ENCODE measurements at places on chromosomes 4 and X.
A peak's percentile ranks its signal among the peaks of the same experiment; 100 is the strongest.

GRCh38 chrX:116436358-116436816 lies at the start of gene SLC6A14:
TSS of gene SLC6A14 (plus strand) at chrX:116436606. CDS start at chrX:116436710, 104 bp downstream.
- peak; percentile 40 for DNase-seq

DNA sequence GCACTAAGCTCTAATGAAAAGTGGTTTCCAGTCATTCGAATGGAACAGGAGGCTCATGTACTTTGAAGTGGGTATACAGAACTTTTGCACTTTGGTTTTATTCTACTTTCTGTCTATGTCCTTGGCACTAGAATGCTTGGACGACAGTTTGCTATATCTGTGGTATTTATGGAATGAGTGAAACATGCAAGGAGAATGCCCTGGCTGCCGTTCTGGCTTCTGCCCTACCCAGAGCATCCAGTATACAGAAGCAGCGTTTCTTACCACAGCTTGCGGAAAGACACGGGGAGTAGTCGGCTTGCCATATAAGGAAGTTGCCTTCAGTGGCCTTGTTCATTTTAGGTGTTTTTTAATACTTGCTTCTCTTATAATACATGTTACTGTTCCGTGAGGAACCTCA lies 98.0 kb downstream of the TBL1X start:
- no peak for DNase-seq

DNA sequence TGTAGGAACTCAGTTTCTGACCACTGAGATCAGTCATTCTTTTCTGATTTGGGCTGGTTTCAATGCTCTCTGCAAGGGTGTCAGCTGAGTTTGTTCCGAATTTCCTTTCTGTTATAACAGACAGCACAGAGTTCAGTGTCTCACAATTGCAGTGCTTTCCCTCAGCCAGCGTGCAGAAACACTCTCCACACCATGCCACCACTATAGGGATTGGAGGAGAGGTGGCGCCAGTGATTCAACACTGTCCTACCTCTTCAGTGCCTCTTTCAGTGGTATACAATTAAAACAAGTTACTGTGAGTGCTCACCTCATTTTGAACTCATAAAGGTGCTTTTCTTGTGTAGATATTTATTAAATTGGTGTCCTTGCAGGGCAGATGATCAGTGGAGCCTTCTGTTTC lies 413.2 kb upstream of the CXorf51B start:
- peak; percentile 1 for DNase-seq

GRCh38 chr4:175238827-175239517 lies 320.8 kb downstream of the ADAM29 start:
- DNase-seq: no peak

DNA sequence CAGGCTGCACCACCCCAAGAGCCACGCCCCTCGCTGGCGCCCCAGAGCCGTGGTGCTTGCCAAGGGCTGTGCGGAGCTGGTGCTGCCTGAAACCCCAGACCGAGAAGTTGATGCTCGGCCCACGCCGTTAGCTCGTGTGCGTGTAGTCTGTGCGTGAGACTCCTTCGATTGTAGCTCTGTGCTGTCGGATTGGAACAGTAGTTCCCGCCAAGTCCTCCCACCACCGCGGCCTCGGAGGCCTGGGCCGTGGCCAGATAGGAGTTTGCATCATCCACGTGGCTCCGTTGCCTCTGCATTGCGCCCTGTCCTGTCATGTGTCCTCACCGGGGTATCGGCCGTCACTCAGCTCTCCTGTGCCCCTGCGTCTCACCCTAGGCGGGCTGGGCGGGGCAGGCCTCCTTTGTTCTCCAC lies 24.2 kb downstream of the TNIP2 start:
- DNase-seq: no peak

DNA sequence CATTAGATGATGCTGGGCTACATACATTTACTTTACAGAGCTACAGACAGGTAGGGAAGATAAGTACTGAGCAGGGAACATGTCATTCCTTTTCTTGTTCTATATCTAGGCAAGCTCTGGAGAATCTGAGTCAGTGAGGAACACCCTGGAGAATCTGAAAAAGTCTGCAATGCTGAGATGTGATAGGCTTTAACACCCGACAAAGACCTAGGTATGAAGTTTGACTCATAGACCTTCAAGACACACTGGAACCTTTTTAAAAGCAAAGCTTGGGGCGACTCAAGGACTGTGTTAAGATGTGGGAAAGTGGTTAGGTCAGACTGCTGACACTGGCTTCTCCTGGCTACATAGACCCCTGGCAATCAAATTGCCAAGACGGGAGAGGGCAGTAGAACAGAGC lies 42.8 kb downstream of the OSTC start:
- DNase-seq: no peak

DNA sequence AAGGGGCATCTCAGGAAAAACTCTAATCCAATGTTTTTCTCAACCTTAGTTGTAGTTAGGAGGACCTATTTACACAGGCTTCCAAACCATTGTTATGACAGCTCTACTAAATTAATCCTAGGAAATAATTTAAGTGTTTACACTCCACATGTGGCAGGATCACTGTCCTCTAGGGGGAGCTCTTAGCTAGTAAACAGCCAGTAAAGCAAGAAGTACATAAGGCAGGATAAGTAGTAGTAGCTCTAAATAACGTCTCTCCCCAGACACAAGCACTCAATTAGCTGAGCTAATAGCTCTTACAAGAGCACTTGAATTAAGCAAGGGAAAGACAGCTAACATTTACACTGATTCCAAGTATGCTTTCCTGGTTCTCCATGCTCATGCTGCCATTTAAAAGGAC lies 37.3 kb downstream of the NUDT11 start:
- DNase-seq: no peak

GRCh38 chrX:42073448-42073847 lies 150.1 kb upstream of the CASK start:
- no peak for DNase-seq

GRCh38 chr4:76429636-76430035 lies 5.4 kb upstream of the SHROOM3 start:
- no peak for DNase-seq

DNA sequence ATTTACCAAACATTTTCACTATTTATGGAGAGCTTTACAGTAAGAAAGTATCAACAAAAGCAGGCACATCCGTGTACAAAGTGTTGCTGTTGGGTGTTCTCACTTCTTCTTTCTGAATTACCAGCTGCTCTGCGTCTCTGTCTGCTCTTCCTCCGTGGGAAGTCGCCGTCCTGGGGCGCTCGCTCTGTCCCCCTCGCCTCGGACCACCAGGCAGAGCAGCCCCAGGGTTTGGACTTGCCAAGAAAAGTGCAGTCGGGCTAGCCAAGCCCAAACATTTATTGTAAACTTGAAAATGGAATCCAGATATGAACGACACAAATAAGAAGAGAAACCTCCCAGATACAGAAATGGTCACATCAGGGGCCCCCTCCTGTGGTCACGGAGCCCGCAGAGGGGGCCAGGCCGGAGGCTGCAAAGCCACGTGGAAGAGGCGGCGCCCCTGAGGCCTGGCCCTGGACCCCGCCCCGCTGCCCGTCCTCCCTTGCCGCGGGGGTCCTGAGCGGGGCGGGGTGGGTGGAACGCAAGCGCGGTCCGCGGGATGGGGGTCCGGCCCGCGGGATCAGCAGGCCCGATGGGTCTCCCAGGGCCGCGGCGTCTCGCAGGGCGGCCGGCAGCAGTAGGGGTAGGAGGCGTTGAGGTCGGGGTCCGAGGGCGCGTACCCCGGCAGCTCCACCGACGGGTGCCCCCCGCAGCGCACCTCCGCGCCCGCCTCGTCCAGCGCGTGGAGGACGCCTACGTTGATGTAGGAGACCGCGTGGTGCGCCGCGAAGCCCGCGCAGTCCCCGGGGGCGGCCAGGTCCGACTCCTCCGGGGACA lies 1.5 kb downstream of the TMEM271 start:
- DNase-seq: no peak

DNA sequence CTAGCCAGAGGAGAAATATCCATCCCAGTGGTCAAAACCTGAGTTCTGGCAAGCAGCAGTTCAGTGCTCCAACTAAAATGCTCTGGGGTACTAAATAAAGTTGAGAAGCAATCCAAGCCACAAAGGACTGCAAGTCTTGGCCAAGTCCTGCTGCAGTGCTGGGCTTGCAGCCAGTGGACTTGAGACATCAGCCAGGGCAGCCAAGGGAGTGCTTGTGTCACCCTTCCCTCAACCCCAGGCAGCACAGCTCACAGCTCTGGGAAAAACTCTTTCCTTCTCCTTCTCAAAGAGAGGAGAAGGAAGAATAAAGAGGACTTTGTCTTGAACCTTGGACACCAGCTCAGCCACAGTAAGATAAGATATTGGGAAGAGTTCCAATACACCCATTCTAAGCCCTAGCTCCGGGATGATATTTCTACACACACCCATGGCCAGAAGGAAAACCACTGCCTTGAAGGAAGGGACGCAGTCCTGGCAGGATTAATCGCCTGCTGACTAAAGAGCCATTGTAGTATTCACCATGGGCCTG lies 99.8 kb downstream of the PTCHD1 start:
- peak; percentile 76 for DNase-seq

DNA sequence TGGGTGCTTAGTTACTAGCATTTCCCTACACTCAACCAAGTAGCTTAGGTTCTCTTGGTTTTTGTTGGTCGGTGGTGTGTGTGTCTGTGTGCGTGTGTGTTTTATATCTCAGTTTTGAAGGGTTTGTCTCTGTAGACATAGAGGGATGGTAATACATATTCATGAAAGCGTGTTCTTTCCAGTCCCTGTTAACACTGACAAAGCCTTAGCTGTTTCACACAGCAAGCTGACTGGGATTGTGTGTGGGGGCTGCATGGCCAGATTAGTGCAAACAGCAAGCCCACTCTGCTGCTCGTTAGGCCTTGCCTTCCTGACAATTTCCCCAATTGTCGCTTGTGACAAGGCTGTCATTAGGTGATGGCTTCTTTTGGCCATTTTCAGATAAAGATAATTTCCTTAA lies 43.9 kb downstream of the ALPK1 start:
- DNase-seq: no peak

DNA sequence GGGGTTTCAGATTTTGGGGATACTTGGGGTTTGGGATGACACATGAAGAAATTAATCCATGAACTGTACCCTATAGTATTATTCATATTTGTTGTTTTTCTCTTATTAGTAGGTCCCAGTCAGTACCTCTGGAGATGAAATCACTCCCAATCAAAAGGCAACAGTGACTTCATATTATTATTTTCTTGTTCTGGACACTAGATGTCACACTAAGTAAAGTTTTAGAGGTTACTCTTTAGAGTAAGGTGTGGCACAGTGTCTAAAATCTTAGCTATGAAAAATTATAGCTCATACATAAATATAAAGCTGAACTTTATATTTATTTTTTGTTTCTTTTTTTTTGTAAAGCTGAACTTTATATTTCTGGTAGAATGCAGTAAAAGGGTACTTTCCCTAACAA lies 35.1 kb downstream of the FAM114A1 start:
- DNase-seq: no peak
